Calu3 (cell line): ENCODE measurements at places on chromosomes 2 and 18. TPM values are rescaled to one million over a fixed set of nuclear protein-coding genes. Genes with fewer than 3 reads are reported as not detected.

TMEM200C gene
- total RNA-seq: not detected in 2 replicates

FECH gene
- 16.7 and 23.4 TPM in 2 replicates for total RNA-seq

SPEG gene
- 13.4 and 16.7 TPM in 2 replicates for total RNA-seq

- DNase-seq: no peak
Observed at GRCh38 chr18:69968039-69968438, 20.4 kb upstream of the CD226 start.

GRCh38 chr2:175074478-175074877, 69.3 kb upstream of the CHN1 start:
- no peak for DNase-seq

DNA sequence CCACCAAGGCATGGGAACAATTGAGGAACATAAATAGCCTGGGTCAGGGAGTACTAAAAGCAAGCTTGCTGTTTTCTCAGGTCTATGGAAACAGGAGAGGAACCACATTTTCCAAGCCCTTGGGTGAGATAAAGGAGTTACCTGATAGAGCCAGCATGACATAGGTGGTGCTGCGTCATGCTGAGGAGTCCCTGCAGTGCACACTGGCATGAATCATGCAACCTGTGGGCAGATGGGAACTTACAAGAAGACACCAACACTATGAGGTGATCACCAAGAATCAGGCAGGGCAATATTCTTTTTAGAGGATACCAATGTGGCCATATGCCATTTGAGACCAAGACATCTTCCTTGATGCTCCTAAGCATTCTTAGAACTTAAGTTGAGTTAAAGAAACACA, 531.8 kb downstream of the ZEB2 start:
- DNase-seq: no peak

GRCh38 chr2:189402932-189403331, 38.3 kb upstream of the WDR75 start:
- DNase-seq: no peak
